NCI-H1436 treated with DMSO at 0.1 percent for 48 hours (cell line): ENCODE measurements at places on chromosomes 13 and 19.

GRCh38 chr13:35496006-35496405 lies 19.5 kb upstream of the MAB21L1 start:
- no peak for DNase-seq

- DNase-seq: no peak
Observed at GRCh38 chr19:15584541-15585115, 30.4 kb upstream of the CYP4F8 start.

DNA sequence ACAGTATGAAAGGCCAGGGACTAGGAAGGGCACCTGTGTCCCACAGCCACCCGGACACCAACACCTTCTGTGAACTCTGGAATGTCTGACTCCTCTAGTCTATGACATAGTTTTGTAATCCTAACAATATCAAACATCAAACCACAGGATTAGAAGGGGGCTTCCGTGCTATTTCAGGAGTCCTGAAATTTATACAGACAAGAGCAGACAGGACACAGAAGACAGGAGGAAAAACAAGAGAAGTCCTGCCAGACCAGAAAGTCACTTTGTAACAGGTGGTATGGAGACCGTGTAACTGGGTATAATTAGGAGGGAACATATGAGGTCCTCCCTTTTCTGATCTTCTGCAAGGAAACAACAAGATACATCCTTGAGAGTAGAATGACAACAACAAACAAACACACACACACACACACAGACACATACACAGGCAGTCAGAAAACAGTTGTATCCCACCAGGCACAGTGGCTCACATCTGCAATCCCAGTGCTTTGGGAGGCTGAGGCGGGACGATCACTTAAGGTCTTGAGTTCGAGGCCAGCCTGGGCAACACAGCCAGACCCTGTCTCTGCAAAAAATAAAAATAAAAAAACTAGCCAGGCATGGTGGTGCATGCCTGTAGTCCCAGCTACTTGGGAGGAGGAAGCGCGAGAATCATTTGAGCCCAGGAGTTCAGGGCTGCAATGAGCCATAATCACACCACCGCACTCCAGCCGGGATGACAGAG lies 13.1 kb downstream of the INSR start:
- no peak for DNase-seq

GRCh38 chr13:100543872-100544602 lies 44.6 kb downstream of the GGACT start:
- no peak for DNase-seq

- no peak for DNase-seq
Observed at GRCh38 chr13:102003848-102004570, 397.8 kb downstream of the FGF14 start.

GRCh38 chr19:14166999-14167575 lies 30.7 kb upstream of the ASF1B start:
- DNase-seq: no peak

GRCh38 chr13:40220299-40220935 lies 446.0 kb downstream of the FOXO1 start:
- DNase-seq: no peak

- no peak for DNase-seq
Observed at GRCh38 chr13:41654796-41655195, 197.4 kb downstream of the RGCC start.

DNA sequence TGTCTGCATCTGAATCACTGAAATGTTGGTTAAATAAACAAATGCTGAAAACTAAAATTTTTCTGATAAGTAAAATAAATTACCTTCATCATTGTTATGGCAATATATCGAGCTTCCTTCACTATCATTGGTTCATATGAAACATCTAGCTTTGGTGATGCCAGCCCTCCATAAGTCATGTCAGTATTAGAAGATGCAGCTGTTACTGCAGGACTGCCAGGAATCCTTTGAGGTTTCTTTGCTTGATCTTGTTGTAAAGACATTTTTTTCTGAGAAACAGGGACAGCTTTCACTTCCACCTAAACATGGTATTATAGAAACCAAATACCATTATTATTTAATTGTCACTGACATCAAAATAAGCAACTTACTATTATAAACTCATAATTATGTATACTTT lies 123.7 kb upstream of the FBXL3 start:
- no peak for DNase-seq

- DNase-seq: no peak
Observed at GRCh38 chr19:1576242-1577089, 8.3 kb upstream of the MEX3D start.

- DNase-seq: no peak
Observed at GRCh38 chr19:28196101-28196500, 1016.9 kb downstream of the UQCRFS1 start.

GRCh38 chr13:30847650-30848307 lies 58.3 kb upstream of the MEDAG start:
- DNase-seq: no peak

DNA sequence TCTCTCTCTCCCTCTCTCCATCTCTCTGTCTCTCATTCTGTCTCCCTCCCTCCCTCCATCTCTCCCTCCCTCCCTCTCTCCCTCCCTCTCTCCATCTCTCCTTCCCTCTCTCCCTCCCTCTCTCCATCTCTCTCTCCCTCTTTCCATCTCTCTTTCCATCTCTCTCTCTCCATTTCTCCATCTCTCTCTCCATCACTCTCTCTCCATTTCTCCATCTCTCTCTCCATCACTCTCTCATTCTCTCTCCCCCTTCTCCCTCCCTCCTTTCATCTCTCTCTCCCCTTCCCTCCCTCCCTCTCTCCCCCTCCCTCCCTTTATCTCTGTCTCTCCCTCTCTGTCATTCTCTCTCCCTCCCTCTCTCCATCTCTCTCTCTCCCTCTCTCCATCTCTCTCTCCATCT lies 55.7 kb upstream of the NFIC start:
- no peak for DNase-seq

DNA sequence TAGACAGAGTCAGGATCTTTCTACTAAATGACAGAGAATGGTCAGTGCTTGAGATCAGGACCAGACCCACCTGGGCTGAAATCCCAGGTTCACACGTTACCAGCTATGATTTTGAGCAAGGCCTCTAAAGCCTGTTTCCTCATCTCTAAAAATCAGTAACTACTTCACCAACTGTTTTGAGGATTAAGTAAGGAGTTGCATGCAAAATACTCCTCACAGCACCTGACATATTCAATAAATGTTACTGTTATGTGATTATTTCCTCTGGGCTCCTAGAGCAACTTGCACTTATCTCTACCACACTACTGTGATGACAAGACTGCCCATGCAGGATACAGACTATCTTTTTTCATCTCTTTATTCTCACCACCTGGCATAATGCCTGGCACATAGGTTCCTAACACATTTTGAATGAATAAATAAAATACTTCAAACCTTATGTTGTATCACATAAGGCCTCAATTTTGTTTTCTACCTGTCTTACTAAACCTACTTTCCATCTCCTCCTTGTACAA lies 1.8 kb downstream of the KATNAL1 start:
- DNase-seq: no peak
